ENCODE measurements at places on chromosomes 12 and 14. TPM values are rescaled to one million over a fixed set of nuclear protein-coding genes. Genes with fewer than 3 reads are reported as not detected.

Gene METAP2
- 127 TPM for total RNA-seq

Gene PRB3
- total RNA-seq: not detected

Gene TAPBPL
- 0.80 TPM for total RNA-seq

Gene ANKS1B
- total RNA-seq: 65.8 TPM

Gene OAS2
- total RNA-seq: not detected

Gene SAMD4A
- total RNA-seq: 12.2 TPM

Gene MEG3
- total RNA-seq: 15.3 TPM

Gene OR11H6
- not detected for total RNA-seq

Gene COL2A1
- 12.4 TPM for total RNA-seq

Gene GPRC5D
- total RNA-seq: not detected

Gene TMEM121
- total RNA-seq: 1.4 TPM

Gene GRIN2B
- total RNA-seq: 3.2 TPM

Gene KRT73
- not detected for total RNA-seq

Gene GARIN6
- not detected for total RNA-seq

Gene PIWIL1
- total RNA-seq: not detected

Gene PHETA1
- 16.0 TPM for total RNA-seq

Gene VRK1
- 39.1 TPM for total RNA-seq

Gene ANKRD9
- 39.9 TPM for total RNA-seq

Gene BHLHE41
- 0.11 TPM for total RNA-seq

Gene SLC25A47
- not detected for total RNA-seq

Gene IFNG-AS1
- total RNA-seq: not detected

Gene SVOP
- not detected for total RNA-seq

Gene TTC6
- 11.0 TPM for total RNA-seq

Gene SERPINA4
- not detected for total RNA-seq

Gene POLE2
- 29.6 TPM for total RNA-seq

Gene CD27
- total RNA-seq: 0.44 TPM

Gene KSR2
- total RNA-seq: 0.90 TPM

Gene PYGL
- 38.1 TPM for total RNA-seq

Gene P2RX2
- 2.8 TPM for total RNA-seq

Gene BICD1
- 101 TPM for total RNA-seq

Gene ADAM21
- total RNA-seq: not detected

Gene CISTR
- not detected for total RNA-seq

Gene KRT79
- not detected for total RNA-seq

Gene DHRS2
- total RNA-seq: 0.50 TPM

Gene C12orf54
- not detected for total RNA-seq

Gene HOXC13
- not detected for total RNA-seq

Gene SYCP3
- 0.09 TPM for total RNA-seq

Gene NEDD1
- total RNA-seq: 42.1 TPM

Gene RND1
- 18.9 TPM for total RNA-seq

Gene VWF
- total RNA-seq: 280 TPM

Gene CD163L1
- total RNA-seq: 0.75 TPM

Gene RDH5
- 4.1 TPM for total RNA-seq

Gene SDR9C7
- total RNA-seq: 0.42 TPM

Gene PFKM
- 90.0 TPM for total RNA-seq

Gene TMEM179
- 8.2 TPM for total RNA-seq

Gene SERPINA10
- not detected for total RNA-seq

Gene DNAJC22
- total RNA-seq: 3.4 TPM

Gene ACOT6
- not detected for total RNA-seq

Gene OR4K1
- total RNA-seq: not detected

Gene SLCO1C1
- total RNA-seq: not detected

Gene OR4E2
- not detected for total RNA-seq

Gene SIX6
- total RNA-seq: not detected

Gene SLC38A1
- total RNA-seq: 82.9 TPM

Gene FOXA1
- total RNA-seq: 41.2 TPM

Gene CCDC197
- not detected for total RNA-seq

Gene PLA2G1B
- total RNA-seq: not detected

Gene TEX52
- 0.41 TPM for total RNA-seq
